ENCODE measurements at places on chromosomes 11 and 22.

DNA sequence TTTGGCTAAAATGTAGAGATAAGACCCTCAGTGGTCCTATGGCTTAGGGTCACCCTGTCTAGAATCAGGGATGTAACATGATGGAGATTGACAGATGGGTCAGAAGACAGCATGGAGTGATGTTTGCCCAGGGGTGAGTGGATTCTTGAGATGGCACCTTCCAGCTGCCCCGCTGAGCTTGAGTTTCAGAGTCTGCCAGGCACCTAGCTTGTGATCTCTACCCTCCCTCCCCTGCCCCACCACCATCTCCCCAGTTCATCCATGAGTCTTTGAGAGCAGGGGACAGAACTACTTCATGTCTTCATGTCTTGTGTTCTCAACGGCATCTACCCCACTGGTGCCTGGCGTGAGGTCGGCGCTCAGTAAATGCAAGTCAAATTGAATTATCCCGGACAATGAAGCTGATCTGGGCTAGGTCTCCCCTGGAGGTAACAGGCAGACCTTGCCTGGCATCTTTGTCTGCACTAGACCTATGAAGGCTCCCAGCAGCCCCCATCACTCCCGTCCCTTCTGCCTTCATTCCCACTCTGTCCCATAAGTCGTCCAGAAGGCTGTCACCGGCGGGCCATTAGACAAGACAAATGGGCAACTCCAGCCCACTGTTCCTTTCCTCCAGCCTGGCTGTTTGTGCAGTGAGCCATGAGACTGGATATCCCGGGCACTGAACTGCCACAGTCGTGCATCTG is 239.2 kb upstream of the TBCEL start:
- DNase-seq: no peak

DNA sequence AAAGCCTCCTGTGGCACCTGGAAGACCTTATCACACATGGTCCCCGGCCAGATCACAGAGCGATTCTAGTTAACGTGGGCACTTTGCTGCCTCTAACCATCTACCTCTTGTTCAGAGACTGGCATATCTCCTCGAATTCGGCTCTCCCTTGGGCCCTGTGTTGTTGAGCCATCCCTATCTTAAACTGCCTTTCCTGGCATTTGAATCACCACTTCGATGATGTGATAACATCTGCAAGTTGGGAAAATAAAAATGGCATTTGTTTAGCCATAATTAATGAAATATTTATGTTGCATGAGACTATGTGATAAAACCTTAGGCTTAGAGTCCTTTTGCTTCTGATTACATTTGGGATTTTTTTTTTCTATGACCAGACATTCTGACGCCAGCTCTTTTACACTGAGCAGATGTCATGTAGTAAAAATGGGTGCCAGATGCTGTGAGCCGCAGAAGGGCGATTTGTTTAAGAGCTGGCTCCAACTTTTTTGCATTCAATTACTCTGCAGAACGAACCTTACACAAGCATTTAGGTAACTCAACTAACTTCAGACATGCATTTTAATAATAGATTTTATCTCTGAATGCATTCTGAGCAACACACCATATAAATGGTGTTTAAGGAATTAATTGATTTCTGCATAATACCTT is 58.5 kb upstream of the PARVA start:
- no peak for DNase-seq

DNA sequence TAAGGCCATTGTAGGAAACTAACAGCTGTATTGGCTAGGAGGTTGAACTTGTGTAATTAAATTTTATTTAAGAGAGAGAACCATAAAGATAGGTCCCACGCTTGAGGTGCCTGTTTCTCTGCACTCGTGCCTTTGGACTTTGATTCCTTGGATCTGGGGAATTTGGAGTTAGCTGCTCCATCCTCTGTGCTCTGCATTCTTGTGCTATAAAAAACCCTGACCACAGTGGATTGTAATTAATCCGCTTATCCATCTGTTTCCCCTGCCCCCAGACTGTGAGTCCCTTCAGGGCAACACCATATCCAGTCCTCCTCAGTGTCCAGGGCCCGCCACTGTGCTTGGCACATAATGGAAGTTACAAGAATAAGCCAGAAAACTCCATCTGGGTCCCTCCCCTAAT is 169.8 kb downstream of the SPON1 start:
- no peak for DNase-seq

DNA sequence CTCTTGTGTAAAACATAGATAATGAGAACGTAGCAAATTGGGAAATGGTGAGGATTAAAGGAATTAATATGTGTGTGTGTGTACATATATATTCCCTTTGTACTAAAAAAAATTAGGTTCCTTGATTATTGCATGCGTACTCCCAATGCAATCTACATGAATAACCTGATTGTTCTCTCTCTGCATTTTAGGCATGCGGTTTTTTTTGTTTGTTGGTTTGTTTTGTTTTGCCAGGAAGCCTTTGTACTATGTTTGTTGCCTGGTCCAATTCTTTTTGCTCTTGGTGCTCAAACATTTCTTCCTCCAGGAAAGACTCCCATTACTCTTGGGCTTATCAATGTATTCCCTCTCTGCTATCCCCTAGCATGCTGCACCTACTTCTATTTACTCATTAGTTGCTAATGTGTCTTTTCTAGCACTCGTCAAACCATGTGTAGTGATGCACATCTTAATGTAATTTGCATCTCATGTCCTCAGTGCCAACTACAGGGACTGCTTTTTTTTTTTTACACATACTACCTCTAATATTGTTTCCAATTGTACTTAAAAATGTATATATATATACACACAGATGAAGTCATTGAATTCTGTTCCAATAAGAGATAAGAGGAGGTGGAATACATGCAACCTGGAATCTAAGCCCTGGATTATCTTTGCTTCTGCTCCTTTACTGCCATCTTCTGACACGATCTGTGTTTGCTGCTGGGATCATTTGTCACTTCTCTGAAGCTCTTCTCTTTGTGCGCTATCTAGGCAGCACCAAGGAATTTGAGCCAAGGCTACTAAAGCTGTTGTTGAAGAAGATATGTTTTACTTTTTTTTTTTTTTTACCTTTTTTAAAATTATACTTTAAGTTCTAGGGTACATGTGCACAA is 197.2 kb upstream of the ANO3 start:
- no peak for DNase-seq

GRCh38 chr11:132244846-132245245 is 874.4 kb downstream of the NTM start:
- no peak for DNase-seq

DNA sequence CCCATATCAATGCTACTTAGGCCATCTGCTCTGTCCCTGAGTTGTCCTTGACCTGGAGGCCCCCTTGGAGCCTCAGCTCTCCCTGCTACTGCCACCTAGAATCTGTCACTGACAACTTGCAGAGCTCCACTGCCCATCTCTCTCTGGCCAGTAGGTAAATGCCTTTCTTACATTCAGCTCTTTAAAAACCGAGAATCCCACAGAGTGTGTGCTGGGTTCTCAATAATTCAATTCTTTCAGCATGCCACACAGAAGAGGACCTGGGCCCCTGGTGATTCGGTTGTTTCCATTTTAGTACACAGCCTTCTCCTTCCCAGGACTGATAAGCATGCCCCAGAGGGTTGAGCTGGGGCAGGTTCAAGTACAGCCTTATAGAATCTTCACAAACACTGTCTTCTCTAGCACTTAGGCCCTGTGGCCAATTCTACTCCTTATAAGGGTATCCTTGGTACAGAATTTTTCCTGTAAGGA is 22.0 kb upstream of the IPO7 start:
- DNase-seq: no peak

DNA sequence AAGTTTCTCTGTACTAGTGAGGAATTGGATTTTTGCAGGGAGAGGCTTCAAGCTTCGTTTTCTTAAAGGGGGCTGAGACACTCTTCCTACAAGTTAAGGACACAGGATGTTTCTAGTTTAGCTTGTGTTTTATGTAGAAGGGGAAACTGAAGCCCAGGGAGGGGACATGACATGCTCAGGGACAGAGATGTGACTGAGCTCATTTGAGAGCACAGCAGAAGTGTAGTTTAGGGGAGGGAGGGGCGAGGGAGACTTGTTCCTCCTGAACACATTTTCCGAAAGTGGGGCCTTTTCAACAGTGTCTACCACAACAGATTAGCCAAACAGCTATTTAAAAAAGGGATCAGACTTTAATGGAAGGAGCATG is 148.1 kb downstream of the FBXO7 start:
- no peak for DNase-seq

DNA sequence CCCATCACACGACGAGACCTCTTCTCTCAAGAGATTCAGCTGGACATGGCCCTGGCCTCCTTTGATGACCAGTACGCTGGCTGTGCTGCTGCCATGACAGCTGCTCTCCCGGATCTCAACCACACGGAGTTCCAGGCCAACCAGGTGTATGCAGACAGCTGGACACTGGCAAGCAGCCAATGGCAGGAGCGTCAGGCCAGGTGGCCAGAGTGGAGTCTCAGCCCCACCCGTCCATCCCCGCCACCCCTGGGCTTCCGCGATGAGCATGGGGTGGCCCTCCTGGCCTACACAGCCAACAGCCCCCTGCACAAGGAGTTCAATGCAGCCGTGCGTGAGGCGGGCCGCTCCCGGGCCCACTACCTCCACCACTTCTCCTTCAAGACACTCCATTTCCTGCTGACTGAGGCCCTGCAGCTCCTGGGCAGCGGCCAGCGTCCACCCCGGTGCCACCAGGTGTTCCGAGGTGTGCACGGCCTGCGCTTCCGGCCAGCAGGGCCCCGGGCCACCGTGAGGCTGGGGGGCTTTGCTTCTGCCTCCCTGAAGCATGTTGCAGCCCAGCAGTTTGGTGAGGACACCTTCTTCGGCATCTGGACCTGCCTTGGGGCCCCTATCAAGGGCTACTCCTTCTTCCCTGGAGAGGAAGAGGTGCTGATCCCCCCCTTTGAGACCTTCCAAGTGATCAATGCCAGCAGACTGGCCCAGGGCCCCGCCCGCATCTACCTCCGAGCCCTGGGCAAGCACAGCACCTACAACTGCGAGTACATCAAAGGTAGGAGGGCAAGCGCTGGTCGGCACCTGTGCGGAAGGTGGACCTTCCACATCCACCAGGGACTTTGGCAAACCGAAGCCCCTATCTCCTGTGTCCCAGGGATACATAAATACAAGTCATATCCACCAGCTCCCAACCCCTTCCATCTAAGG is 11.3 kb downstream of the CHRNA10 start:
- no peak for DNase-seq

- DNase-seq: no peak
Measured at GRCh38 chr11:10019906-10020682, 273.9 kb downstream of the SBF2 start.

- no peak for DNase-seq
Measured at GRCh38 chr11:44130751-44131150, 35.3 kb downstream of the EXT2 start.

GRCh38 chr11:2799881-2800654 is 85.5 kb downstream of the CDKN1C start:
- no peak for DNase-seq

GRCh38 chr11:131867457-131868257 is 497.2 kb downstream of the NTM start:
- no peak for DNase-seq

GRCh38 chr11:47976931-47977330 is 3.4 kb upstream of the PTPRJ start:
- DNase-seq: no peak

DNA sequence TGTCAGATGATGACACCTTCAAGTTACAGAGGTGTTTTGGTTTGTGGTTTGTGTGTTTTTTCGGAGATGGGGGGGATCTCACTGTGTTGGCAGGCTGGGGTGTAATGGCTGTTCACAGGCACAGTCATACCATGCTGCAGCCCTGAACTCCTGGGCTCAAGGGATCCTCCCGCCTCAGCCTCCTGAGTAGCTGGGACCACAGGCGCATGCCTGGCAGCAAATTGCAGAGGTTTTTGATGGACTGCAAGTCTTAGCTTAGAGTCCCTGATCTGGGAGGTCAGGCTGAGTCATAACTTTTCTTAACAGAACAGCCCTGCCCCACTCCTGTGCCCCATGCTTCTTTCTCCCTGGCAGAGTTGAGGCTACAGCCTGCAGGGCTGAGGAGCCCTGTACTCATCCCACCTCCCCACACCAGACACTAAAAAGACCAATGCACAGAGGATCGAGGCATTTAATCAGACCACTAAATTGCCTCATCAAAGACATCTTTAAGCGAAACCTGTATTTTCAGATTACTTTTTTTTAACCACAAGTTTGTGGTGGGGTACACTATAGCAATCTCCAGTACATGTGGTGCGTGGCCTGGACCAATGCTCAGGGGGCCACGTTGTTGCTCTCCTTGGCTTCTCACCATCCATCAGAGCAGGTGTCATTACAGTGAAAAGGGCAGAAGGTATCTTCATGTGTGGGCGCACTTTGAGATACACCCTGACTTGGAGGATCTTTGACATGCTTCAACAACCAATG is 17.1 kb upstream of the ADORA2A start:
- no peak for DNase-seq

DNA sequence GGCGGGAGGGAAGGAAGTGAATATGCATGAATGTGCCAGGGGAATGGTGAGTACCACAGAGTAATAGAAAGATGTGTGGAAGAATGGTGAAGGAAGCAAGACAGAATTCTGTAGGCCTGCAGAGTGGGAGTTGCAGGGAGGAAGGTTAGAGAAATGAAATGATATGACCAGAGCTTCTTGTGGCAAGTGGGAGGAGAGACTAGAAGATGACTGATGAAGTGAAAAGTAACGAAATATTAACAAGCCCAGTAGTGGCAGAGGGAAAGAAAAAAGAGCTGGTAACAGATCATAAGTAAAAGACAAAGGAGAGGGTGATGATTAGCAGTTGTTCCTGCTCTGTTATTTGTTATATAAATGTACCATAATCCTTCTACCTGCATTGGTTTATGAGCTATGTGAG is 1.0 kb upstream of the ALKBH8 start:
- DNase-seq: no peak

GRCh38 chr11:118705111-118705741 is 25.8 kb upstream of the TREH start:
- DNase-seq: no peak

DNA sequence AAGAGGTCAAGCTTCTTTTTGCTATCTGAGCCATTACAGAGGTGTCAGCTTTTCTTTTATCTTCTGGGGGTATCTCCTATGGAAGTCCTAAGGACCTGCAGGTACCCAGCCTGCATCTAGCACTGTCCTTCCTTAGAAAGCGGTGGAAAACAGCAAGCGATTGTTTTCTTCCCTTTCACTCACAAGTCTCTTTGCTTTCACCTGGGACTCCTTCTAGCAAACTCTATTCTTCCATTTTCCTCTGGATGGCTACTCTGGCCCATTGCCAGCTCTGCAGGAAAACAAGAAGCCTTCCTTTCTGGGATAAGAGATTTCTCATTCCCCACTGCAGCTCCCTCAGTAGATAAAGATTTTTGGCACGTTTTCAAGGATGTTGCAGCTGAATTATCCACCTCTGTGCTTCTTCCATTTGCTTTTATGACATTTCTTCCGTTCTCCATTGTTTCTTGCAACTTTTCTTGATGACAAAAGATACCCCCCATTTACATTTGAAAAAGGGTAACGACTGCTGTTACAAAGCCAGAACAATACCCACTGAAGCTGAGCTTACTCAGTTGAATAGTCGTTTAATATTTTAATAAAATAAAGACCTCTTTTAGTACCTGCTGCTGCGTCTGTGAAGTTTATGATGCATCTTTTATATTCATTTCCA is 40.2 kb upstream of the BDNF start:
- no peak for DNase-seq
